ENCODE measurements at places on chromosomes 4 and X.

GRCh38 chrX:10571260-10571659 is 49.1 kb downstream of the MID1 start:
- no peak for DNase-seq

DNA sequence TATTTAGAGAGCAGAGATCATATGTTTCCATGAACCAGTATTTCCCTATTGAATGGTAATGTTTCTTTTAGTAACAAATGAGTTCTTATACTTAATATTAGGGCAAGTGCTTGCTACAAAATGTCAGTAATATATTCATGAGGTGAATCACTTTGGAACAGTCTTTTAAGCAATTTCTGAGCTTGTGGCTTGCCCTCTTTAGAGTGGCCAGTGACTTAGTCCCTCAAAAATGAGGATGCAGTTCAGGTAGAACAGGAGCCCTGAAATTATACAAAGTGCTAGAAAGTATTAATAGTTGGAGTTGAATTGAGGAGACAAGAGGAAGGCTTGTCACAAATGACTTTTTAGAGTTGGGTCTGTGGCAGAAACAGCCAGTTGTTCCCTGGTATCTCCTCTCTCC is 53.4 kb upstream of the PITX2 start:
- DNase-seq: no peak

DNA sequence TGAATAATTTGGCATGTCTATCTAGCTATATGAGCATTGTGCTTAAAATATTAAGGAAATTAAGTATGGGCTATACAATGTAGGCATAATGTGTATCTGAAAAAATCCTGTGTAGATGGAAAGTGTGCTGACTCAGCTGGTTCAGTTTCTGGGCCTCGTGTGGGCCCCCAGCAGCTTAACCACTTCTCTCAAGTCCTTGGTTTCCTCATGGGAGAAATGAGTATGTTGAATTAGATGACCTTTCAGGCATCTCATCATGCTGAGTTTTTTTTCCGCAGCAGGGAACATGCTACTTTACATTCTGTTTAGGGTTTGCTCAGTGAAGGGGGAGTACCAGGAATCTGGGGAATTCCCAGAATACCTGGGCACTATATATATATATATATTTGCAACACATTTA is 30.5 kb downstream of the RHOH start:
- DNase-seq: no peak

DNA sequence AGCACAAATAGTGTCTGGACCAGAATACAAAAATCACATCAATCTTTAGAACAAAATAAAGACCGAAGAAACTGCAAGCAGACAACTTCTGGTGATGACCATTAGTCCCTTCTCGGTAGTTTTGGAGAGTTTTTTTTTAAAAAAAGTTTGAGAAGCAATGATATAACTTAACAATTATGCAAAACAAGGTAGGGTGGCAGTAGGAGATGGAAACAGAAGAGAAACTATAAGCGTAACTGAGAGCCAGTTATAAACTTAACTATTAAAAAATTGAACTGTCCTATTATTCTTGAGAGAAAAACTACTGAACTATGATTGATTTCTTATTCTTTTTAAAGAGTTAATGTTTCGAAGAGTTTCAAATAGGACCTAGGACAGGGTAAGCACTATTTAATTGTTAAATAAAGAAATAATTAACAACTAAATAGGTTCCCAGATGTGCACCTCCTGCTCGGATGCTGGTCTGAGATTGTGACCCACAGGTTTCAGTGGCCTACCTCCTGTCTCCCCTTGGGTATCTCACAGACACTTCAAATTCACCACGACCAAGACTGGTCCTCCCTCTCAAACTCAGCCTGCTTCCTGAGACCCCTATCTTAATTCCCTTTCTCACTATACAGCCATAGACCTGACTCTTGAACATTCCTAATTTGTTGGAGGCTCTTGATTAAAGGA is 81.3 kb downstream of the LEF1 start:
- DNase-seq: no peak

- no peak for DNase-seq
Measured at GRCh38 chrX:148282504-148282903, 217.9 kb upstream of the AFF2 start.

DNA sequence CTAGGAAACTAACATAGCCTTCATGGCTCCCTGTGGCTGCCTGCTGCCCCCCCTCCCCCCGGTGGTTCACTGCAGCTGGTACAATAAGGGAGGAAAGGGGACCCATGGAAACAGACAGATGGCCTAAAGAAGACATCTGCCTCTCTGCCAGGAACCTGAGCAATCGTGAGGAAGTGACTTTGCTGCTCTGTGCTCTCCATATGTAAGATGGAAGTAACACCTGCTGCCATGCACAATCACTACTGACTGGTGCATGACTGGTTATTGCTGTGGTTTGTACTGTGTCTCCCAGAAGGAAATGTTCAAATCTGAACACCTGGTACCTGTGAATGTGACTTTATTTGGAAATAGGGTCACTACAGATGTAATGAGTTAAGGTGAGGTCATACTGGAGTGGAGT is 43.6 kb downstream of the CD99L2 start:
- no peak for DNase-seq

DNA sequence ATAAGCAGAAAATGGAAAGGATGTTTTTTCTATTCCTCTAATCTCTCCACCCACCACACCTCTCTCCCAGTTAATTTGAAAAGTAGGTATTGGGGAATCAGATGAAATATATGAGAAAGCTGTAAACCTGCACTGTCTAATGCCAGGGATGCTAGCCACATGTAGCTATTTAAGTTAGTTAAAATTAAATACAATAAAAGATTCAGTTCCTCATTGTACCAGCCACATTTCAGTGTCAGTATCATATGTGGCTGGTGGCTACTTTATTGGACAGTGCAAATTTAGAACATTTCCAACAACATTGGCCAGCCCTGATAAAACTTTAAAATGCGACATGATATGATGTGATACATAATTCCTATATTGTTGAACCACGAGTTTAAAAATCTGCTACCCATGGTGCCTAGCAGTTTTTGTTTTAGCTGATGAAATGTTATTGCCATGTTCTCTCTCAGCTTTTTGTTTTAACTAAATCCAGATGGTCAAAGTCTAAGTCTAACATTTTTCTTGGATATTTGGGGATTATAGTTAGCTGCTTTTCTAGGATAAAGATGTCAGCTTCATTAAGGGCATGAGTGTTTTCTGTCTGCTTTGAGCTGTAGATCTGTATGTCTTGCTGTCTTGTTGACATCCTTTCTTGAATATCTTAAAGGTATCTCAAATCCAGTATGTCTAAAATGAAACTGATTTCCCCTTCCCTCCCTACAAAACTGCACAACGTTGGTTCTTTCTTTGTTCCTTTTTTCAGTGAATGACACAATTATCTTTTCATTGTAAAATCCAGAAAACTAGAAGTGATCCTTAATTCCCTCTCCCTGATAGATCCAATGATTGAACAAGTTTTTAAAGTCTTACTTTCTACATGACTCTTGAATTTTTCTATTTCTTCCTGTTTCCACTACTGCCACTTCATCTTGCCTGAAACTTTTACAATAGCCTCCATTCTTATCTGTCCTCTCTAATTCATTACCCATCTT is 6.2 kb downstream of the ARFIP1 start:
- DNase-seq: no peak

DNA sequence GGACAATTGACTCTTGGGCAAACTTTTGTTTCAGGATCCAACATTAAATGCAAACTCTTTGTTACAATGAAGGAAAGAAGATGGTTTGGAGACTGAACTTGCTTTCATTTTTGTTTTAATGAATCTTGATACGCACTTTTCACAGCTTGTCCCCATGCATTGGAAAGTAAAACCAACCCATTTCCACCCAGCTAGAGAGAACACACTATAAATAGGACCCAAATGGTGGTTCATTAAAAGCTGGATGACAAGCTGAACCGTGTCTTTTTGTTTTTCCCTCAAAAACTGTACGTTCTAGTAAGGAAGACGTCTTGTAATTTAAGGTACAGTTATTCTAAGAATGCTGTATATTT is 95.3 kb upstream of the EGFL6 start:
- DNase-seq: no peak

Data from hypothalamus (tissue), 51 donors.